ENCODE measurements at places on chromosomes 3 and 15. TPM values are rescaled to one million over a fixed set of nuclear protein-coding genes. Genes with fewer than 3 reads are reported as not detected.

DNA sequence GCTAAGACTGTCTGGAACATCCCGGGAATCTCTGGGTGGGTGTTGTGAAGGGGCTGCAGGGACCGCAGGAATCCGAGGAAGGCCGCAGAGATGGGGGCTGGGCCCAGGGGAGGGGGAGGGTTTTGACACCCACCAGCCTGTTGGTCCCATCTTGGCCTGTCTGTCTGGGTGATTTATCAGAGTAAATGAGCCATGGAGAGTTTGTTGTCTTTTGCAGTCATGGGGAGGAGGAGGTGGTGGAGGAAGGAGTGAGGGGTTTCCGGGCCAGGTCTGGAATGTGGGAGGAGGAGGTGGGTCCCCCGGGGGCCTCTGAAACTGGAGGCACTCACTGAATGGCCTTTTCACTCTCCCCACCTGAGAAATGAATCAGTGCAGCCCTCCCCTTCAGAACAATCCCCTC lies 11.5 kb downstream of the SEMA3F start:
- no peak for DNase-seq
- H3K4me1 ChIP-seq: peaks cover 32% of the 10 kb centered on the region
- H3K27ac ChIP-seq: peak overlapping the region; percentile 32
- no peaks in the 10 kb centered on the region for H3K27me3 ChIP-seq
- H3K36me3 ChIP-seq: peaks cover 6% of the 10 kb centered on the region

- H3K4me3 ChIP-seq: no peak overlapping the region
- H3K27me3 ChIP-seq: no peaks in the 10 kb centered on the region
- no peak for DNase-seq
Measured at GRCh38 chr3:64813326-64813725, 125.5 kb upstream of the ADAMTS9 start.

The MASP1 gene
- 1.6 TPM for total RNA-seq

The IL17RD gene
- total RNA-seq: 79.6 TPM

The FAM107A gene
- total RNA-seq: 1.0 TPM

GRCh38 chr15:82971218-82971984 lies 14.6 kb upstream of the RAMAC start:
- no peaks in the 10 kb centered on the region for H3K4me1 ChIP-seq
- DNase-seq: no peak
- H3K27ac ChIP-seq: no peak overlapping the region
- no peak overlapping the region for H3K4me3 ChIP-seq

GRCh38 chr3:99852851-99853250 lies 35.2 kb downstream of the CMSS1 start:
- no peak overlapping the region for H3K4me3 ChIP-seq
- no peaks in the 10 kb centered on the region for H3K36me3 ChIP-seq
- no peaks in the 10 kb centered on the region for H3K27me3 ChIP-seq

DNA sequence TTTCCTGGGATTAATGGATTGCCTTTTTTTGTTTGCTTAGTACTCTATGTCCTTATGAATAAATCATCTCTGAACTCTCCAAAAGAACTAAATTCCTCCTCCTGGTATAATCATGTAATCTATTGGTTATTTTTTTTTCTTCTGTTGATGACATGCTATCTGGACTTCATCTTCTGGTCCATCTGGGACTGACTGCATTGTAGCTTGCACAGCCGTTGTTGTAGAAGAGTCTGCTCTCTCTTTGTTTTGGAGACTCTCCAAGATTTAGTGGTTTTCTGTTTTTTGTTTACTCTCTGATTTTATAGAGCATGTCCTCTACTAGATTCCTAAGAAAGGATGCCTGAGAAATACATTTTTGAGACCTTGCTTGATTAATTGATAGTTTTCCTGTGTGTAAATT lies 19.1 kb downstream of the IREB2 start:
- H3K4me3 ChIP-seq: no peak overlapping the region
- no peaks in the 10 kb centered on the region for H3K27me3 ChIP-seq
- DNase-seq: no peak
- H3K36me3 ChIP-seq: no peaks in the 10 kb centered on the region
- H3K4me1 ChIP-seq: peaks cover 32% of the 10 kb centered on the region

DNA sequence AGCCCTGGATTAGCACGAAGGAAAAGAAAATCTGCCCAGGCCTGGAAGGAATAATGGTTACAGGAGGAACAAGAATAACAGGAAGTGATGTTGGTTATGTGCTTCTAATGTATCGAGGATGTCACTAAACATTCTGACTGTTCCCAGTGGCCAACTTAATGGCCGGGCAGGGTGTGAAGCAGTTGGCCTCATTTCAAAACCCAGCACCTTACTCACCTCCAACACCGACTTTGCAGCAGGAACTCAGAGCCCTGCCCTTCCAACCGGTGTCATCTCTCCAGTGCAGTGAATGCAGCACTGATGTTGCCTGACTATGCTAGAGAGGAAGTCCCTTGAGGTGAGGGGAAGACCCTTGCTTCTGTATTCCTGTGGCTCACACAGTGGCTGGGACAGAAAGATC lies 162.4 kb upstream of the LRTM1 start:
- no peaks in the 10 kb centered on the region for H3K4me1 ChIP-seq
- no peak overlapping the region for H3K27ac ChIP-seq
- DNase-seq: no peak
- H3K36me3 ChIP-seq: no peaks in the 10 kb centered on the region
- H3K27me3 ChIP-seq: no peaks in the 10 kb centered on the region
